ENCODE measurements at places on chromosomes 1 and 21. TPM values are rescaled to one million over a fixed set of nuclear protein-coding genes. Genes with fewer than 3 reads are reported as not detected.

The RGL1 gene
- total RNA-seq = 2.7 TPM

DNA sequence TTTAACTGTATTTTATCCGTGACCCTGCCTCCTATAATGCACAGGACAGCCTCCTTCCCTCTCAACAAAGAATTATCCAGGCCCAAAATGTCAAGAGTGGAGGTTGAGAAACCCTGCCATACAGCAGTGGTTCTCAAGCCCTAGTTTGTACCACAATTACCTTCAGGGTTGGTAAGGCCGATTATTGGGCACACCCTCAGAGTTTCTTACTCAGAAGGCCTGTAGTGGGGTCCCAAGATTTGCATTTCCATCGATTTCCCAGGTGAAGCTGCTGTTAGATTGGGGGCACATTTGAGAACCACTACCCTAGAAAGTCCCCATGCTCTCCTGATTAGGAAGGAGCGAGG, 400 bp upstream of the PGBD2 start:
- DNase-seq = no peak

GRCh38 chr1:177793900-177794299, 176.0 kb downstream of the SEC16B start:
- no peak for DNase-seq

DNA sequence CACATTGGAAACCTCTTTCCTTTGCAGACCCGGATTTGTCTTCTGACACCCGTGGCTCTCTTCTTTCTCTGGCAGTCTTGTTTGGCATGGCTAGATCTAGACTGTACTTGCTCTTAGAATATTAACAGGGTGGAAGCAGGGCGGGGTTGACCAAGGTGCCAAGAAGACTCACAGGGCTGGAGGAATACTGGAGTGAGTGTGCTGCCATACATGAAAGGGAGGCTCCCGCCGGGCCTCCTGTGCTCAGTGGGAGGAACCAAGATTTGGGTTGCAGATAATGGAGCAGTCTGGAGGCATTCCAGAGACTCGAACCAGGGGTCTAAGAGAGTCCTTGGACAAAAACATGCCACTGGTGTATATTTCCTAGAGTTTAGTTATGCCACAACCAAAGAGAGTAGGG, 27.6 kb upstream of the SNX27 start:
- DNase-seq = no peak

GRCh38 chr1:117188816-117189437, 21.8 kb downstream of the VTCN1 start:
- DNase-seq = no peak

DNA sequence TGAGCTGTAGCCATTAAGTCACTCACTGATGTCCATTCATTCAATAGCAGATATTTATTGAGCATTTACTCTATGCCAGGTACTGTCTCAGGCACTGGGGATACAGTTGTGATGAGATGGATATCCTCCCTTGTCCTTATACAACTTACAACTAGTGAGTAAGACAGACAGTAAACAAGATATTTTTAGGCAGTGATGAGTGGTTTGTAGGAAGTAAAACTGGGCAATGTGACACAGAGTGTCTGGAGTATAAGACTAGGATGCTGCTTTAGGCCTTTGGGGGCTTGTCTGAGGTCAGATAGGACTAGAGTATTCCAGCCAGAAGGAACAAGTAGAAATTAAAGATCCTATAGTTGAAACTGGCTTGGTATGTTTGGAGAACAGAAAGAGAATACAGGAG, 41.4 kb downstream of the NOS1AP start:
- DNase-seq = no peak
